ENCODE measurements at places on chromosomes 11 and 22.

GRCh38 chr11:117979481-117980211 lies 6.5 kb upstream of the IL10RA start:
- no peak for DNase-seq

- DNase-seq, result no peak
Measured at GRCh38 chr22:26442086-26442756, 13.2 kb downstream of the ASPHD2 start.

GRCh38 chr11:125330462-125331325 lies 165.4 kb downstream of the FEZ1 start:
- DNase-seq, result no peak

- DNase-seq, result no peak
Measured at GRCh38 chr22:41123151-41123550, 30.8 kb downstream of the EP300 start.

- DNase-seq, result no peak
Measured at GRCh38 chr11:124751741-124752470, at the start of gene VSIG2. TSS of gene VSIG2 (minus strand) at chr11:124752255. CDS start at chr11:124752137, 118 bp downstream.

GRCh38 chr11:72111300-72112142 lies 974 bp downstream of the ANAPC15 start:
- no peak for DNase-seq

DNA sequence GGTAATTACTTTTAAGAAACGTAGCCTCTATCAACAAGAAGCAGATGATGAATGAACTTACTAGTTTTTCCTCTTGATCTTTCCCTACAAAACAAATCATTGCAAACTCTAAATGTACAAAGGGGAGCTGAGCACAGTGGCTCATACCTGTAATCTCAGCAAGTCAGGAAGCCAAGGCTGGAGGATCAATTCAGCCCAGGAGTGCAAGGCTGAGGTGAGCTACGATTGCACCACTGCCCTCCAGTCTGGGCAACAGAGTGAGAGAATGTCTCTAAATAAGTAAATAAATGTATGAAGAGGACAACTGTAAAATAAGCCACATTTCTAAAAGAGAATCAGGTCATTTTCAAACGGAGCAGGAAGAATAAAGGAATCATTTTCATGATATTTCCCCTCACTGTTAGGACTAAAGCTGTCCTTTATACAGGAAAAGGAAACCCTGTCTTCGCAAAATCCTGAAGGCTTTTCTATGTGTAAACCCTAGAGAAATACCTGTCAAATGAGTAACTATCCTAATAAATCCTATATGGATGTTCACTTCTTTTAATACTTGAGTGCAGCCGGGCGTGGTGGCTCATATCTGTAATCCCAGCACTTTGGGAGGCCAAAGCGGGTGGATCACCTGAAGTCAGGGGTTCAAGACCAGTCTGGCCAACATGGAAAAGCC lies 41.2 kb downstream of the RRAS2 start:
- DNase-seq, result no peak

DNA sequence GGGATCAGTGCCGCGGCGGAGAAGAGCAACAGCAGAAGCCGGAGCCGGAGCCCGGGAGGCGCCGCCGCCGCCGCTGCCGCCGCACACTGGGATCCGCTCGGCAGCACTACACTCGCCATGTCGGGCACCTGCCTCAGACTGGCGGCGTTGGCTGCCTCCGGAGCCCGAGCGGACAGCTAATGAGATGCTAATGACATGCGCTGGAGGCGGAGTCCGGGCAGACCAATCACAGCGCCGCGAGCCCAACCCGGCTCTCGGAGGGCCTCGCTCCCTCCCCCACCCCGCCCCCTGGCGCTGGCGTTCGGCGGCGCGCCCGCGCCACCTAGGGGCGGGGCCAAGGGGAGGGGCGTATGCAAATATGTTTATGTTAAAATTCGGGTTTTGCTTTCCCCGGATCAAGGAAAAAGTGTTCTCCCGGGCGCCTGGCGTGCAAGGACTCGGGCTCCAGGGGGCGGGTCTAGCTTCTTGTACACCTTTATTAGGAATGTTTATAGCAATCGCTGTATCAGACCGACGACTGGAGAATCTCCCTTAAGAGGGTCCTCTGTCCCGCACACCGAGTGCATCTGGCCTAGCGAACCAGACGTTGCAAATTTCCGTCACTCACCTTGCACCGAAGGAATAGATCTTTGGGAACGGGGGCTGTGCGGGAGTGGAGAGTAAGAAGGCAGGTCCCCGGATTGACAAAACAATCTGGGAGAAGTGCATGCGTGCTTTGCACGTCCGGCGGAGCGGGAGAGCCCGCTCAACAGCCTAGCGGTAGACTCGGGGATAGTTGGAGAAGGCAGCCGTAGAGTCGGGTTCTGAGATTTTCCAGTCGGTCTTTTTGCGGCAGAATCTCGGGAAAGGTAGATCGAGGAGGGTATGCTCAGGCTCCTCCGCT lies at the start of gene CADM1:
Gene CADM1 (minus strand): TSS at position 140 of the 883 bp plus-strand sequence.
- DNase-seq, result peak; percentile 46

GRCh38 chr11:126007238-126007637 lies 55.4 kb downstream of the CDON start:
- no peak for DNase-seq

DNA sequence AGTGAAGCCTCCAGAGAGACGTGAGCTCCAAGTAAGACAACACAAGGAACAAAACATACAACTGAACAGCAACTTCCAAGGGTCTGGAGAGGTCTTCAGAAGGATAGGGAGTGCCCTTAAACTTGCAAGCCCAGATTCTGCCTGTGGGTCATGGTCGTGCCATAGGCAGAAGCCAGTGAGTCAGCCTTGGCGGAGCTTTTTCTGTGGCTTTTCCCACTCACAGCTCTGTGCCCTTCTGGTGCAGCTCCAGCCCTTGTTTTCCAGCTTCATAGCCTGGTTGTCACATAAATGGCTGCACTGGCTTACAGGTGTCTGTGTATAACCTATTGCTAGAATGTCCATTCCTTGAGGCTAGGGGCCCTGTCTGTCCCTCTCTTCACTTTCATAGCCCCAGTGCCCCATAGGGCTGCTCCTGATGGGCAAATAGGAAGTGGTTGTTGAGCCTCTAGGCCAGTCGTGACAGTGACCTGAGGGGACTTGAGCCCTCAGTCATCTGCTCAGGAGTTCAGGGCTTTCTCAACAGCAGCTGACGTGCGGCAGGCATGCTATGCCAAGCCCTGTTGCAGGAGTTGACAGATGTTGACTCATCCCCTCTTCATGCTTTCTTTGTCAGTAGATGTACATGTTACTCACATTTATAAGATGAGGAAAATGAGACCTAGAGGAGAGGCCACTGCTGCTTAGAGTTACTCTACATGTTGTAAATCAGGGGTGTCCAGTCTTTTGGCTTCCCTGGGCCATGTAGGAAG lies 7.4 kb downstream of the MED15 start:
- DNase-seq, result no peak

- DNase-seq, result no peak
Measured at GRCh38 chr11:19625438-19625837, 87.2 kb upstream of the NAV2 start.

DNA sequence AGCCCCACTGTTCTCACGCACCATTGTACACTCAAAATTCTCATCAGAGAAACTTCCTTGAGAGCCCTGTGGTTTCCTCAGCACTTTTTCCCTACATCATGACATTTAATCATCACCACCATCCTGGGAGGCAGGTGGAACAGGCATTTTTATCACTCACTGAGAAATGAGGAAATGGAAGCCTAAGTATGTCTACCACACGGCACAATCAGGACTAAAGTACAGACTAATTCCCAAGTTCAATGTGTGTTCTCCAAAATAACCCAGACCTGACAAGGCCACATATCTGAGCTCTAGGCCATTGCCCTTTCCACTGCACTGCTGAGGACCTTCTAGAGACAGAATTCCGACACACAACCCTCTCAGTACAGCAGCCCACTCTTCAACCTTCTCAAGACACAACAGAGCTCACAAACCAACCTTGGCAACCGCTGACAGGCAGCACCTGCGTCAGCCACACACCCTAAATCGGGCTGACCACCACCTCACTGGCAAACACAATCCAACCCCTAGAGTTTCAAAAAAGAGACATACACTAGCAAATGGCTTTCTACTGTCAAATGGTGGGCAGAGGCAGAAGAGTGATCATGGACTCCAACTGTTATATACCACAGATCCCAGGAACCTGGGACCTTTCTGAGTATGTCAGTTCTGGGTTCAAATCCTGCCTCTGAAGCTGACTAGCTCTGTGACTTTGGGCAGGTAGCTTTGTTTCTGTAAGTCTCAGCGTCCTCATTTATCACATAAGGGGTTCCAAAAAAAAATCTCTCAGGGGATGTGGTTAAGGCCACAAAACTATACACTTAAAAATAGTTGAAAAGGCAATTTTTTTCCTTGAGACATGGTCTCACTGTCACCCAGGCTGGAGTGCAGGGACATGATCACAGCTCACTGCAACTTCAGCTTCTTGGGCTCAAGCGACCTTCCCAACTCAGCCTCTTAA lies 16.3 kb downstream of the SMCO4 start:
- DNase-seq, result no peak

DNA sequence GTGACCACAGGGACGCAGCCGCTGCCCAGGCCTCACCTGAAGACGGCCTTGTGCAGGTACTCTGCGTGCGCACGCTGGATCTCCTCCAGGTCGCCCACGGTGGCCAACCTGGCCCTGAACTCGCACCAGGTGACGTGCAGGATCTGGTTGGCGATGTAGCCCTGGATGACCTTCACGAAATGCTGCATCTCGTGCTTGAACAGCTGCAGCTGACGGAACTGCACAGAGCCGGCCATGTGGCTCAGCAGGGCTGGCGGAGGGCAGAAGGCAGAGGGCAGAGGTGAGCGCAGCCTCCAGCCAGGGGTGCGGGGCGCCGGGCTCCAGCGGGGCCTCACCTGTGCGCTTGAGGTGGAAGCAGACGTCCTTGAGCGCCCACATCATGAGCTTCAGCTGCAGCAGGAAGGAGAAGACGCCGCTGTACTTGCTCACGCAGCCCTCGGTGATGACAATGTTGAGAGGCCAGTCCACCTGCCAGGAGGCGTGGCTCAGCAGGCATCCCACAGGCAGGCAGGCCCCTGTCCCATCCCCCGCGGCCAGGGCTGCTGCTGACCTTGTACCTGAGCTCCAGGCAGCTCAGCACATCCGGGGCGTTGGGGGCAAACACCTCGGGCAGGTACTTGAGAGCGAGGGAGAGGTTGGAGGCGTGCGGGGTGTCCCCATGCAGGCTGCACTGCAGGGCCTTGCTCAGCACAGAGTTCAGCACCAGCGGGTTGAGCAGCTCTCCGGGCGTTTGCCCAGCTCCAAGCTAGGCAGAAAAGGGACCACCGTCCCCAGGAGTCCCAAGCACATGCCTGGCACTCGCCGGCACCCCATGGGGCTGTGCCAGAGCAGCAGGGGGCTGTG lies 17.6 kb downstream of the SELENOO start:
- no peak for DNase-seq

GRCh38 chr11:126483621-126484195 lies 128.2 kb downstream of the ST3GAL4 start:
- DNase-seq, result no peak

DNA sequence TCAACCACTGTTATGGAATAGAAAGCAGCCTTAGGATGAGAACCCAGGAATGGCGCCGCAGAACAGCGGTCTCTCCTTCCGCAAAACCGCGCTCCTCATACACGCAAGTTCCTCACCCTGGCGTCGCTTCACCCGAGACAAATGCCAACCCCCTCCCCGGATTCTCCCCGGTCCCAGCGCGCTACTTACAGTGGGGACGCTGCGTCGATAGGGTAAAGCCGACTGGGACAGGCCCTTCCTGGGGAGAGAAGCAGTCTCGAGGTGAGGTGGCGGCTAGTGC lies 287 bp downstream of the RPS13 start:
- DNase-seq, result no peak

DNA sequence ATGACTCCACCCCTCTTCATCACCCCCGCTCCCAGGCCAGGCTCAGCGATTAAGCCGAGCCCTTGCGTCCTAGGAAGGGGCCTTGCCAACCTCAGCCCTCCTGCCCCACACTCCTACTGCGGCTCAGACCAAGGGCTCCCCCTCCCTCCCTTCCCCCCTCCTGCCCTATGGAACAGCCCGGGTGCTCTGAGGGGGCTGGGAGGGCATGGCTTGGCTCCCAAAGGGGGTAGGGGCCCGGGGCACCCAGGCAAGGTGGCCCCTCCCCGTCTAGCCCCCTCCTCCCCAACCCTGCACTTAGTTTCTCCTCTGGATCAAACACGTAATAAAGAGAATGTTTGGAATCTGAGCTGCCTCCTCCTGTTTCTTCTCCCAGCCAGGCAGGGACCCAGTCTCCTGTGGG lies 6.3 kb downstream of the RCOR2 start:
- no peak for DNase-seq

DNA sequence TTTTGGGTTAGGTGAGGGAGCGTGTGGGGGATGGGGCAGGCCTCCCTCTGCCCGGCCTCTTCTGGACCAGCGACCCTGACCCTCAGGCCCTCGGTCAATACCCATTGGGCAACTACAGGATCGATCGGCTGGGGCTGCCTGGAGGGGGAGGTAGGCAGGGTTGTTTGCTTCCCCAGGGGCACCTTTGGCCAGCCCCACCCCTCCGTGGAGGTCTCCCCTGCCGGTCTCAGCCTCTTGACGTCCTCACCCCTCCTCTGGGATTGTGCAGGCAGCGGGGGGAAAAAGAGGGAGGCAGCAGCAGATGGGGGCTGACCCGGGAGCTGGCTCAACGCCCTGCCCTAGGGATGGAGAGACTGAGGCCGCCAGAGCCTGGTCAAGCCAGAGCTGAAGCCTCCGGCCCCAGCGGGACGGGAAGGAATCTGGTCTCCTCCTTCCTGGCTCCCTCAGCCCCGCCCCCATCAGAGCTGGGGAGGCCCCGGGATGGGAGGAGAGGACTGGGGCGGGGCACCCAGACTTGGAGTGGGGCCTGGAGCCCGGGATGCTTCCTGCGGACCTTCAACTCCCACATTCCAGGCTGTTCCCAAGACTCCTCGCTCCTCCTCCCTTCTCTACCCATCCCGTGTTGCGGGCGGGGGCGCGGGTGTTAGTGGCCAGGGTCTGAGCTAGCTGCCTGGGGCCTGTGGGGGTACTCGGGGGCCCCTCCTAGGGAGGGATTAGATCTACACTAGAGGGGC lies 14.4 kb upstream of the CDC42EP1 start:
- DNase-seq, result no peak

DNA sequence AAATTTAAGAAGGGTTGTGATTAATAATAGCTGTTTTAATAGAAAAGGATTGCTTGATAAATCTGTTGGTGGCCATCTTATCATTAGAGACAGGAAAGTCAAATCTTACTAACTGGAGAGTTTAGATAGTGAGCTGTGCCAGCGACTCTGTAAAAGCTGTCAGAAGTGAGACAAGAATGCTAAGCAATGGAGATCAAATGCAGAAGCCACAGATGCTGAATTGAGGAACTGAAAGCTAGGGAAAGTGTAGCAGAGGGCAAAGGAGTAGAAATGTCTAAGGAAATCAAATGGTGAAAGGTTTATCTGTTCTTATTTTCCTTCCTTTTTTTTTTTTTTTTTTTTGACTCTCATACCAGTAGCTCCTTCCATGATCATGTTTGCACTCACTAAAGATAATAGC lies 13.7 kb downstream of the MS4A13 start:
- no peak for DNase-seq

DNA sequence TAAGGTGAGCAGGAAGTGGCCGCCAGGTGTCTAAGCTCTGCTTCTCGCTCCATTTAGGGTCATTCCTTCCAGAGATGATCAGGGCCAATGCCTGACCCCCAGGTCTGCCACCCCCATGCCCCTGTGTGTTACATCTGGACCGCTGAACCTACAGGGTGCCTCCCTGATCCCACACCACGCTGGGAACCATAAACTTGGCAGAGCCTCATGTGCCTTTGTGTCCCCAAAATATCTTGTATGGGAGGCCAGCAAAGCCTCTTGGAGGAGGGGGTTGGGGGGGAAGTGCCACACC lies 3.7 kb downstream of the TST start:
- DNase-seq, result no peak

- no peak for DNase-seq
Measured at GRCh38 chr11:12278766-12279671, 98.4 kb upstream of the PARVA start.
